Activated T-helper 17 cell treated with anti-CD3 and anti-CD28 coated beads, Interleukin-2, amount 50 U/mL, for 72 hours (primary cell): ENCODE measurements at places on chromosomes 11 and 22. TPM values are rescaled to one million over a fixed set of nuclear protein-coding genes. Genes with fewer than 3 reads are reported as not detected.

- ATAC-seq: no peak
- peak overlapping the region; percentile 41 for H3K4me3 ChIP-seq
- H3K27me3 ChIP-seq: no peaks in the 10 kb centered on the region
- H3K36me3 ChIP-seq: no peaks in the 10 kb centered on the region
- peak overlapping the region; percentile 42 for H3K27ac ChIP-seq
Measured at GRCh38 chr11:73963861-73964260, 13.0 kb downstream of the DNAJB13 start.

- H3K27ac ChIP-seq: no peak overlapping the region
- peaks cover 28% of the 10 kb centered on the region for H3K27me3 ChIP-seq
- H3K36me3 ChIP-seq: no peaks in the 10 kb centered on the region
Measured at GRCh38 chr11:17414992-17415391, 26.5 kb upstream of the KCNJ11 start.

DNA sequence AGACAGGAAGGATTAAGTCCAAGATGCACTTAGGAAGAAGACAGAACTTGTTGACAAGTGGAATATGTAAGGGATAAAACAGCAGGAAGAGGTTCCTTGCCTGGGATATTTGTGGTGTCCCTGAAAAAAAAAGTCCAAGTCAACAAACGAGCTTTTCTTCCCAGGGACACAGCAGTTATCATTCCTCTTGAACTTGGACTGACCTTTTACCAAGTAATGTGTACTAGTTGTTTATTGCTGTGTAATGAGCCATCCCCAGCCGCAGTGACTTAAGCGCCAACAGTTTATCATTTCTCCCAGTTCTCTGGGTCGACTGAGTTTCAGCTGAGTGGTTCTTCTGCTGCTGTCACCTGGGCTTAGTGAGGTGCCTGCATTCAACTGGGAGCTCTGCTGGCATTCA lies 37.0 kb downstream of the KREMEN1 start:
- no peaks in the 10 kb centered on the region for H3K4me1 ChIP-seq
- H3K27me3 ChIP-seq: peaks cover 23% of the 10 kb centered on the region
- no peak for ATAC-seq
- no peak overlapping the region for H3K27ac ChIP-seq
- no peak overlapping the region for H3K4me3 ChIP-seq

- ATAC-seq: peak; percentile 98
- H3K4me3 ChIP-seq: peak overlapping the region; percentile 54
- H3K4me1 ChIP-seq: peaks cover 20% of the 10 kb centered on the region
- no peaks in the 10 kb centered on the region for H3K27me3 ChIP-seq
Measured at GRCh38 chr22:30649430-30650007, 13.9 kb downstream of the SLC35E4 start.

DNA sequence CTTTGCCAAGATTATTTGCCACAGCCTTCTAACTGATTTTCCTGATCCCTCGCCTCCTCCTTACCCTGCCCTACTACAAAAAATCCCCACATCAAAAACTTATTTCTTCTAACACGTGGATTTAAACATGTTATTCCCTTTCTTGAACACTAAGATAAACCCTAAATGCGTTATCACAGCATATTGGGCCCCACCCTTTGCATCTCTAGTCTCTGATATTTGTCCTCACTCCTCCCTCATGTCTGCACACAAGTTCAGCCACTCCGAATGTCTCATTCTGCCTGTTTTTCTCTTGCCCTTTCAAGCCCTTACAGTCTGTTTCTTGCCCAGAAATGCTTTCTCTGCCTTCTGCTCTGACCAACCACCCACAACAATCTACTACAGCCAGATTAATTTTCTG lies 10.6 kb upstream of the ACER3 start:
- no peak overlapping the region for H3K27ac ChIP-seq
- ATAC-seq: no peak
- H3K4me3 ChIP-seq: no peak overlapping the region
- no peaks in the 10 kb centered on the region for H3K4me1 ChIP-seq
- H3K27me3 ChIP-seq: peaks cover 11% of the 10 kb centered on the region
- H3K36me3 ChIP-seq: no peaks in the 10 kb centered on the region

DNA sequence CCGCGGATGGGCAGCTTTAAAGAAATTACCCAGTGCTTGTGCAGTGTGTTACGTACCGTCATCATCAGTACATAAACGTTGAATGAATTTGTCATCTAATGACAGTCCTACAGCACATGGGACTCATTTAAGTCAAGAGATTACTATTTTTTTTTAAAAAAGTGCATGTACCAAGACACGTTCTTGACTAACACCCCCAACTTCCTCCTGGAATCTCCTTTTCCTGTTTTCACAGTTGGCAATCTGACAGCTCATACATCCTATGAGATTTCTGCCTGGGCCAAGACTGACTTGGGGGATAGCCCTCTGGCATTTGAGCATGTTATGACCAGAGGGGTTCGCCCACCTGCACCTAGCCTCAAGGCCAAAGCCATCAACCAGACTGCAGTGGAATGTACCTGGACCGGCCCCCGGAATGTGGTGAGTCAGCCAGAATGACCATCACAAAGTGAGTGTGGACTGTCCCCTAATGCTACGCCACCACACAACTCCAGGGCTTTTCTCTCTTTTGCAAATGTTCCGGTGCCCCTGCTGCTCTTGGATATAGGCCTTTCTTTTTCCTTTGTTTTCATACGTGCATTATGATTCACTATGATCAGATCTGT lies 162.0 kb upstream of the SORL1-AS1 start:
- H3K4me3 ChIP-seq: no peak overlapping the region
- H3K27me3 ChIP-seq: no peaks in the 10 kb centered on the region
- peak overlapping the region; percentile 6 for H3K27ac ChIP-seq
- H3K4me1 ChIP-seq: no peaks in the 10 kb centered on the region

DNA sequence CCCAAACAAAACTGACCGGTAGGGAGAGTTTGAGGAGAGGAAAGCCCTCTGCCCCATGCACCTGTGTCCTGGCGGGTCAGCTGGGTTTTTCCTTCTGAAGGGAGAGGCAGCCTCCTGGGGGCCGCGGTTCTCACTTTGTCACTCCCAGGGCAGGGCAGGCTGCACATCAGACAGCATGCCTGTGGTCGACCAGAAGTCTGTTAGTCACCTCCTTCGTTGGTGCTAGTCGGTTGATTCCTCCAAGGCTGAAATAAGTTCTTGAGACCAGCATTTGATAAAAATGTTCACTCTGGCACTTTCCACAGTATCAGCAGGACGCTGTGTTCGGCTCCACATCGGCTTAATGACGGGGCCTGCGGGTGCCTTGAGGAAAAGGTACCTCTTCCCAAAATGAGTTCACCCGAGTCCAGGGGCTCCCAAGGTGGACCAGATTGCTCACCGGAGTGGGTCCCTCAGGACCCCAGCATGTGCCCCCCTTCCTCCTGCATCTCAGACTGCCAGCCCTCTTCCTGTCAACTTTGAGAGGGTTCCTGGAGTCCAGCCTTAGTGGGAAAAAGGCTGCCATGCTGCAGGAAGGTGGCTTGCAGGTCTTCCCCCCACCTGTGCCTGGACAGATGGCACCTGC lies 373.7 kb upstream of the B3GAT1 start:
- no peaks in the 10 kb centered on the region for H3K4me1 ChIP-seq
- no peak overlapping the region for H3K4me3 ChIP-seq
- H3K36me3 ChIP-seq: no peaks in the 10 kb centered on the region
- H3K27ac ChIP-seq: no peak overlapping the region
- peaks cover 31% of the 10 kb centered on the region for H3K27me3 ChIP-seq

- H3K36me3 ChIP-seq: no peaks in the 10 kb centered on the region
- no peaks in the 10 kb centered on the region for H3K4me1 ChIP-seq
- H3K27ac ChIP-seq: no peak overlapping the region
- no peak overlapping the region for H3K4me3 ChIP-seq
- no peaks in the 10 kb centered on the region for H3K27me3 ChIP-seq
Measured at GRCh38 chr11:95442531-95443050, 211.6 kb upstream of the SESN3 start.

DNA sequence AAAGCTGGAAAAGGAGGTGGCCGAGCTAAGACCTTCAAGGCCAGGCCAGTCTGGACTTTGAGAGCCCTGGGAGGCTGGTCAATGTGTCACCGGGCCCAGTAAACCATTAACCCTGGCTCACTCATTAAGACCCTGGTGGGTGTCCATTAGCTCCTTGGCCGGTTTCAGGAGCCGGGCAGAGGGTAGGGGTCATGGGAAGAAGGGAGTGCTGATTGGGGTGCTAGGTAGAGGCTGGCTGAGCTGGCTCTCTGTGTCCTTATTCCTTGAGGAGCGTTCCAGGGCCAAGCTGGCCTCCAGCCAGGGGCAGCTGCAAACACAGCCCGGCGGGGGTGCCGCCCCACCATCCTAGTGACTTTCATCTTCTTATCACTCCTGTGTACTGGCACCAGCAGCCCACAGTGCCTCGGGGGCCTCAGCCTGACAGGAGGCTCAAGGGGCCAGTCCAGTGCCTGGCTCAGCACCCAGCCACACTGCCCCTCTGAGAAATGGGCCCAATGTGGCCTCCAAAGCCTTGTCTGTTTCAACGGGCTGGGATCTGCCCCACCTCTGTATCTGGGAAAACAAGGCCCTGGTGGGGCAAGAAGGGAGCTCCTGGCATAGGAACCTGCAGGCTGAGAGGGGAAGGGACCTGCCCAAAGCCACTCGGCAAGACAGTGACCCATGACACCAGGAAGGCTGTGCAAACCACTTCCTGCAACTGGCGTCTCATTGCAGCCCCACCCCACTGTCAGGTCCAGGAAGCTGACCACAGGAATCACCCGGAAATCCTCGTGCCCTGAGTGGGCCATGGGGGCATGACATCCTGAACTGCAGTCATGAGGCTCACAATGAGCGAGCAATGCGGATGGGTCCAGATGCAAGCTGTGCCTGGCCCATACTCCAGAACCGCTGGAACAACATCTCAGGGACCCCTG lies 15.1 kb upstream of the RGL4 start:
- H3K27me3 ChIP-seq: no peaks in the 10 kb centered on the region
- no peak overlapping the region for H3K4me3 ChIP-seq
- H3K4me1 ChIP-seq: no peaks in the 10 kb centered on the region
- peak overlapping the region; percentile 17 for H3K27ac ChIP-seq

SCUBE2 gene
- 0.66 TPM for total RNA-seq

C22orf31 gene
- total RNA-seq: not detected

MUC2 gene
- not detected for total RNA-seq

C22orf15 gene
- not detected for total RNA-seq

APOA1 gene
- total RNA-seq: 0.37 TPM
